CD4-positive, alpha-beta T cell treated with Interleukin-6 for 4 hours (primary cell): ENCODE measurements at places on chromosomes 5 and 9.
A peak's percentile ranks its signal among the peaks of the same experiment; 100 is the strongest.

DNA sequence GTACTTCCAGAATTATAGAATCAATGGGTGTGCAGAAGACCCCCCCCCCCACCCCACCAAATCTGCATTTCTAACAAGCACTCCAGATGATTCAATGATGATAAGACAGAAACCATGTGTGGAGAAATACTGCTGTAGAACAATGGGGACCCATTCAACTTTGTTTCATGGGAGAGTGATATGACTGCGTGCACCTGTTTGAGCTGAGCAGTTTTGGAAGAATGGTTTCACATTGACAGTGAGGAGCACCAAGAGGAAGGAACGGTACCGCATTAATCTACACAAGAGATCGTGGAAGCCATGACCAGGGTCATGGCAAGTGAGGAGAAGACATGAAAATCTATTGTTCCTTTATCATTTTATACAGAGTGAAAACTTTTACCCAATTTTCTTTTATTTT, 202.7 kb downstream of the CD180 start:
- no peak for DNase-seq

- DNase-seq: peak; percentile 44
Observed at GRCh38 chr9:27726244-27727081, 153.2 kb upstream of the C9orf72 start.

DNA sequence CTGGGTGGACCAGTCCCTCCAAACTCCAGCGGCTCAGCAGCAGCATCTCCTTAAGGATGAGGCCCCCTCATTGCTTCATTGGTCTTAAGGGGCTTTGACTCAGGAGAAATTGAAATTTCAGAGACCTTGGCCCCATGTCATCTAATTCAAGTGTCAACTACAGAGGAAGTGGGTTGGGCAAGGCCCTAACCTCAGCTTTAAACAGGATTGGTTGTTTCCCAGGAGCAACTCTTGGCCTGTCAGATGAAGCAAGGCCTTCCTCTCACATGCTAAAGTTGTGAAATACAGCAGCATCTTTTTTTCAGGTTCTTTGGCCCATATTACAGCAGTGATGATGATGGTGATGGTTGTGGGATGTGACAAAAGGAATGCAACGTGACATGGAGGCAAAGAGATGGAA, 348.3 kb downstream of the ICE1 start:
- DNase-seq: no peak

GRCh38 chr9:3664044-3664443, 138.2 kb upstream of the RFX3 start:
- DNase-seq: no peak

DNA sequence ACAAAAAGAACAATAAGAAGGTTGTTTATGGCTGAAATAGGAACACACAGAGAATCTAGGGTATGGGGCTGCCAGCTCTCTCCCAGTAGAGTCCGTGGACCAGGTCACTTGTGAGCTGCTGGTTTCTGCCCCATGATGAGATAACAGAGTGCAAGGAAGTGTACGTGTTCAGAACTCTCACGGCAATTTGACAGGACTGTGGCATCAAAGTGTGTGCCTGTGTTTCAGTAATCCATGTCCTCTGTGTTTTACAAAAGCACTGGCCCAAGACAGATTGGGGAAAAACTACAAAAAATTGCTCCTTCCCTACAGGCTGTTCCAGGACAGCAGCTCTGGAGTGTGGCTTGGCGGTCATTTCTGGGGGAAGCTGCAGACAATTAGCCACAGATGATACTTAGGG, 184.6 kb downstream of the AUH start:
- DNase-seq: no peak

DNA sequence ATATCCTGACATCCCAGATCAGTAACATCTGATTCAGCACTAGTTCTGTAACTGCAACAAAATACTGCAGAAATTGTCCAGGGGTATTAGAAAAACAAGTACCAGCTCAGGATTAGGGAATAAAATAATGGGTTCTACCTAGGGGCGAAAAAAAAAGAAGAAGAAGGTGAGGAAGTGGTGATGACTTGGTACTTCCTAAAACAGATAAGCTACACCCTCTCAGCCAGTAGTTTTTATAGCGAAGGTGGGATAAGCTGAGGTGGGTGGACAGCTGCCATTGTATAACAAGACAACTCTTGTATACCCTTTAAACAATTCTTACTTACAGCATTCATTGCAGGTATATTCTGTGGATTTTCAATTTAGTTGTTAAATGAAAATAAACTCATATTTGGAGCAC, 19.1 kb downstream of the RAPGEF6 start:
- DNase-seq: no peak

DNA sequence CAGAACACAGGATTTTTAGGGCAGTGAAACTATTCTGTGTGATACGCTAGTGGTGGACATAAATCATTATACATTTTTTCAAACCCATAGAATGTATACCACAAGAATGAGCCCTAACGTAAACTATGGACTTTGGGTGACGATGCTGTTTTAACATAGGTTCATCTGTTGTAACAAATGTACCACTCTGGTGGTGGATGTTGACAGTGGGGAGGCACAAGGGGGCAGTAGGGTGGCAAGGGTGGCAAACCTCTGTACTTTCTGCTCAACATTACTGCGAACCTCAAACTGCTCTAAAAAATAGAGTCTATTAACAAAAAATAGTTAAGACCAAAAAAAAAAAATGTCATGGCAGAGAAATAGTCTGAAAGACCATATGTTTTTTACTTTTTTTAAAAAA, 9.1 kb upstream of the MVB12B start:
- peak; percentile 60 for DNase-seq

- no peak for DNase-seq
Observed at GRCh38 chr9:137820161-137820855, 57.3 kb upstream of the CACNA1B start.
